ENCODE measurements at places on chromosomes 6 and 20. TPM values are rescaled to one million over a fixed set of nuclear protein-coding genes. Genes with fewer than 3 reads are reported as not detected.

Gene CAGE1
- total RNA-seq: 0.40 TPM

Gene DSP
- 2.0 TPM for total RNA-seq

Gene SYNGAP1
- 0.85 TPM for total RNA-seq

Gene CLVS2
- not detected for total RNA-seq

Gene CSE1L
- 193 TPM for total RNA-seq

Gene PTCRA
- 6.2 TPM for total RNA-seq

Gene FLRT3
- 1.0 TPM for total RNA-seq

Gene SMIM8
- total RNA-seq: 8.8 TPM

GRCh38 chr6:31697555-31697954 lies 5.6 kb downstream of the ABHD16A start:
- no peak for DNase-seq

DNA sequence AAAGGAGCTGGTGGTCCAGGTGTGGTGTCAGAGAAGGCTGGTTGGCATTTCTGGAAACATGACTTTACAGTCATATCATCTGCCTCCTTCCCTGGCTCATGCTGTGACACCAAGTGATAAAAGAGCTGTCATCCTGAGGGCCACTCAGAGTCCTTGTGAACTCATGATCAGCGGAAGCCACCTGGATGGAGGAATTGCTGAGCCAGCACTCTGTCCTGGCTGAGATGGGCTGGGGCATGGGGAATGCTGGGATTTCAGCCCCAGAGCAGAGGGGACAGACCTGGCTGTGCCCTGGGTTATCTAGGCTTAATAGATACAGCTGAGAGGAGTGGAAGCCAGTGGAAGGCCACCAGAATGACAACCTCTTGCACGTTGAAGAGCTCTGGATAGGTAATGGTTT lies 214.3 kb downstream of the DHX35 start:
- DNase-seq: no peak

DNA sequence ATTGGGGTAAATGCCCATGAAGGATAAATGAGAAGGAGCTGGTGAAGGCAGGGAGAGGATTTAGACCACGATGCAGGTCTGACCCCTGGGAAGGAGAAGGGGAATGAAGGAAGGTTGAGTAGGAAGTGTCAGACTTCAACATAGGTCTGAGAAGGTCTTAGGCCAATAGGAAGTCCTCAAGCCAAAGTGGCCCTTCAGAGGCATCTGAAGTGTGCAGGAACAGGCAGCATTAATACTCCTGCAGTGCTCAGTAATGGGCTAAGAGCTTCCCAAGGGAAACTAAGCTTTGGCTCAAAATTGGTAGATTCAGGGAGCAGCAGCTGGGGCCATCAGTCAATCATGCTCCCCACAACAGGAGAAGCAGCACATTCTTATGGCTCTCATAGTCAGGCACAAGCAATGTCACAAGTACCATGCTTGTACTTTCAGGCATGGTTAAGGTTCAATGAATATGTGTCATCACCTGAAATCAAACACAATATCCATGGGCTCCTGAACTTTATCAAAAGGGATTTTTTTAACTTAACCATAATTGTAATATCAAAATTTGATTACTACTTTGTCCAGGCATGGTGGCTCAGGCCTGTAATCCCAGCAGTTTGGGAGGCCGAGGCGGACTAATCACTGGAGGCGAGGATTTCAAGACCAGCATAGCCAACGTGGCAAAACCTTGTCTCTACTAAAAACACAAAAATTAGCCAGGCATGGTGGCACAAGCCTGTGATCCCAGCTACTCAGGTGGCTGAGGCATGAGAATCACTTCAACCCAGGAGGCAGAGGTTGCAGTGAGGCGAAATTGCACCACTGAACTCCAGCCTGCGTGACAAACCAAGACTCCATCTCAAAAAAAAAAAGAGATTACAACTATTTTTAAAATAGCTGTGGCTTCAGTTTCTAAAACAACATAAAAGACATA lies 9.9 kb downstream of the RALGAPA2 start:
- DNase-seq: no peak

GRCh38 chr6:56073315-56073714 lies 174.1 kb downstream of the COL21A1 start:
- DNase-seq: no peak

DNA sequence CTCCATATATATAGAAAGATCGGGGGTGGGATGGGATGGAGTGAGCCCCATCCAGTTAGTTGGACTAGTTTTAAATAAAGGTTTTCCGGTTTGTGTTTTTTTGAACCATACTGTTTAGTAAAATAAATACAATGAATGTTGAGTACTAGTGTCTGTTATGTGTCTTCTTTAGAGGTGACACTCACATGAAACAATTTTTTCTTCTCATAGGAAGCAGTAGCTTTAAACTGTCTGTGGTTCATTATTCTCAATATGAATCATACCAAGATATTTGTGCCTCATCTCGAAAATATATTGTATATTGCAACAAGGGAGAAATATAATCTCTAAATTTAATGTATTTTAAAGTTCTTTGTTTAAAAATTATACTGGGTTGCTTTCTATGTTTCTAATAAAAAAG lies 33.4 kb downstream of the HSF2 start:
- DNase-seq: no peak

- no peak for DNase-seq
Observed at GRCh38 chr6:24844061-24844460, 45.3 kb upstream of the ARMH2 start.

DNA sequence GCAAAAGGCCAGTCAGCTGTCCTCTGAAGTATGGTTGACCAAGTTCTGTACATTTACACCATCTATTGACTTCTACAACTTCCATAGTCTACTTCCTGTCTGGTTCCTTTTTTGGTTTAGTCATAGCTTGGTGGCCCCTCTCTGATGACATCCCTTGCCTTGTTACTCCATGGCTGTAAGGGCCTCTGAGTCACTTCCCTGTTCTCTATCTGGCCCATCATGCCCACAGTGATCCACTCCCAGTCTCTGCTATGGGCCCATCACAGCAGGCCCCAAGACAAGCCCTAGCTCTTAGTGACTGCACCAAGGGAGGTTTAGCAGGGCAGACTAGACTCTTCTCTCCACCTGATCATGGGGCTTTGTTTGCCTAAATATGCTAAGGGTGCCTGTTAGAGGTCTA lies 441.6 kb downstream of the HACE1 start:
- no peak for DNase-seq

- no peak for DNase-seq
Observed at GRCh38 chr6:123064038-123064437, 68.0 kb downstream of the CLVS2 start.

GRCh38 chr6:95681736-95682135 lies 104.4 kb downstream of the MANEA start:
- DNase-seq: no peak

GRCh38 chr20:31573555-31574321 lies 31.4 kb upstream of the ID1 start:
- DNase-seq: no peak

DNA sequence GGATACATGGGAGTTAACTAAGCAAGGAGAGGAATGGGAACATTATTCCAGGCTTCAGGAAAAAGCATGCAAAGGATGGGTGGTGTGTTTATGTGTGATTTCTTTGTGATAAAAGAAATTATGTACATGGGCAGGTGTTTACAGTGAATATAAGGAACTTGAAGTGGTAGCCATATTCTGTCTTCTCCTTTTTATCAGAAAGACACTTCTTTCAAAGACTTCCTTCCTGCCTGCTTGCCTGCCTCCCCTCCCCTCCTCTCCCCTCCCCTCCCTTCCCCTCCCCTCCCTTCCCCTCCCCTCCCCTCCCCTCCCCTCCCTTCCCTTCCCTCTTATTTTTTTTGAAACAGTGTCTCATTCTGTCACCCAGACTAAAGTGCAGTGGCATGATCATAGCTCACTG lies 14.4 kb downstream of the CYB5R4 start:
- DNase-seq: no peak

DNA sequence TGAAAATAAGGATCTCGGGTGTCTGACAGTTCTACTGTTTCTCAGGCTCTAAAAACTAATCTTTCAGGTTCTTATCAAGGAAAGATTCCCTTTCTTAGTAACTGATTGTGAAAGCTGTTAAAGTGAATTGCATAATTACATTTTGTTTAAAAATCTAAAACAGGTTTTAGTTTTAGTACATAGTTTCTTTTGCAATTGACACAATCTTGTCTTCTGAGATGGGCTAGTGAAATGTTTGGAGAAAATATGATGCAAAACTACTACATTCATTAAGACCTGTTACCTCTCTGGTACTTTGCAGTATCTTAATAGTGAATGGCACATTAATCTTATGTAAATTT lies 298.4 kb downstream of the UTRN start:
- DNase-seq: no peak

- DNase-seq: no peak
Observed at GRCh38 chr20:51525241-51526105, 17.0 kb downstream of the NFATC2 start.

DNA sequence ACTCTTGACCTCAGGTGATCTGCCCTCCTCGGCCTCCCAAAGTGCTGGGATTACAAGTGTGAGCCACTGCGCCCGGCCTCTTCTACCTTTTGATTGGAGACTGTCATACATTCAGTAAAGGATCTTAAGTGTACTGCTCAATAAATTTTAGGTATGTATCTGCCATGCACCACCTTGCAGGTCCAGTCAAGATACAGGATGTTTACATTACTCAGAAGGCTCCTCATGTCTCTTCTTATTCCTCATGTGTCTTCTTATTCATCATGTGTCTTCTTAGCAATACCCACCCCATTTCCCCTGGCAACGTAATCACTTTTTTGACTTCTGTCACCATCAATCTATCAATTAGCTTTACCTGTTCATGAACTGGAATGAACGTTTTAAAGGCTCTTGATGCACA lies 7.9 kb downstream of the MEA1 start:
- DNase-seq: no peak

Measured in SK-MEL-5 (cell line).